ENCODE measurements at places on chromosomes 13 and 19. TPM values are rescaled to one million over a fixed set of nuclear protein-coding genes. Genes with fewer than 3 reads are reported as not detected.

GRCh38 chr13:80336370-80336769 is 4.6 kb downstream of the SPRY2 start:
- DNase-seq: no peak
- H3K27me3 ChIP-seq: no peaks in the 10 kb centered on the region
- H3K4me3 ChIP-seq: peak overlapping the region; percentile 97

DNA sequence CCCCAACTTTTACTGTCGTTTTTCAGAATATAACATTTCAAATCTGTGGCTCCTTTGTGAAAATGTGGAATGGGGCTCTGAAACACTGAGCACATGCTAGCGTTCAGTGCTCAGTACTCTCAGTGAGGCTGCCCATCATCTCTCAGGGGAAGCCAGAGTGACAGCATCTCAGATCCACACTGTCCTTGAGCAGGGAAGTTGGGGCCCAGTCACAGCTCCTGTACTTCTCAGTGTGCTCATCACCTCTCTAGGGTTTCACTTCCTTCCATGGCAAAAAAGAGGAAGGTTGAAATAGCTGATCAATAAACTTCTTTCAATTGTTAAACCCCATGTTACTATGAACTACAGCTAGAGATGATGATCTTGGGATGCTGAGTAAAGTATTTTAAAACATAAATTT is 565.9 kb upstream of the SPRY2 start:
- H3K4me1 ChIP-seq: no peaks in the 10 kb centered on the region
- no peak overlapping the region for H3K4me3 ChIP-seq
- DNase-seq: no peak
- H3K27me3 ChIP-seq: no peaks in the 10 kb centered on the region
- no peak overlapping the region for H3K27ac ChIP-seq
- no peaks in the 10 kb centered on the region for H3K36me3 ChIP-seq

S1PR5 gene
- polyA plus RNA-seq: not detected

DNA sequence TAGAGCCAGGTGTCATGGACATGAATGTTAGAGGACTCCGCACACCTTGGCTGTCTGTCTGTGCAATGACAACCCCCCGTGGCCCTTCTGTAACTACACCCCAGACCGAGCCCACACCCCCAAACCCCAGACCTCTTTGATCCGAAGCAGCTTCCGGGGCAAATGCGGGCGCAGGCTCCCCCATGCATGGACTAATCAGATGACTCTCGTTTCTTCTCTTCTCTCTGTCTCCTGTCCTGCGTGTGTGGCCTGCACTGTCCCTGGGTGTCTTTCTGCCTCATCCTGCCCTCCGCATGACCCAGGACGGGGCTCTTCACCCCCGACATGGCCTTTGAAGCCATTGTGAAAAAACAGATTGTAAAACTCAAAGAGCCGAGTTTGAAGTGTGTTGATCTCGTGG is 38.9 kb downstream of the TMED1 start:
- H3K4me3 ChIP-seq: no peak overlapping the region
- H3K27me3 ChIP-seq: no peaks in the 10 kb centered on the region
- no peak overlapping the region for H3K27ac ChIP-seq
- no peaks in the 10 kb centered on the region for H3K4me1 ChIP-seq
- DNase-seq: no peak

- DNase-seq: no peak
- H3K4me3 ChIP-seq: no peak overlapping the region
- peaks cover 14% of the 10 kb centered on the region for H3K4me1 ChIP-seq
- no peaks in the 10 kb centered on the region for H3K36me3 ChIP-seq
- H3K27me3 ChIP-seq: no peaks in the 10 kb centered on the region
These were observed 474.0 kb downstream of the FOXO1 start for GRCh38 chr13:40192452-40192851.

DNA sequence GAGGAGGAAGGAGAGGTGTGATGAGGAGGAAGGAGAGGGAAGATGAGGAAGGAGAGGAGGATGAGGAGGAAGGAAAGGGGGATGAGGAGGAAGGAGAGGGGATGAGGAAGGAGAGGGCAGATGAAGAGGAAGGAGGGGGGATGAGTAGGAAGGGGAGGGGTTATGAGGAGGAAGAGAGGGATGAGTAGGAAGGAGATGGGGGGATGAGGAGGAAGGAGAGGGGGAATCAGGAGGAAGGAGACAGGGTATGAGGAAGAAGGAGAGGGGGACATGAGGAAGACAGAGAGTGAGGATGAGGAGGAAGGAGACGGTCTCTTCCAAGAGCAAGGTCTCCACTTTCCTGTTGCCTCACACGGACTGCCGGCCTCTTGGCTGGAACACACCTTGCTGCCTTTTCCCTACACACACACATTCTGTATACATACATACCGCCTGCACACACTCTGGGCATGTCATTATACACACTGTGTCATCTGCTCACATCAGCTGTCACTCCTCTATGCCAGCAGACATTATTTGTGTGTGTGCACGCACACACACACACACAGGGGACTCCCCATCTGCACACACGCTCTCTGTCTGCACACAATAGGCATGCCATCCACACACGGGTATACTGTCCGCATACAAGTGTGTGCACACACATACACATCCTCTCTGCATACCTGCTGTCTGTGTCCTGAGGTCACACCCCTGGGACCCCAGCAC is 11.1 kb upstream of the VSTM2B start:
- H3K4me3 ChIP-seq: no peak overlapping the region
- H3K4me1 ChIP-seq: no peaks in the 10 kb centered on the region
- H3K27ac ChIP-seq: no peak overlapping the region

TSSK6 gene
- 1.2 TPM for polyA plus RNA-seq

OVOL3 gene
- polyA plus RNA-seq: not detected

- no peaks in the 10 kb centered on the region for H3K27me3 ChIP-seq
- no peak overlapping the region for H3K27ac ChIP-seq
- no peak overlapping the region for H3K4me3 ChIP-seq
- H3K36me3 ChIP-seq: no peaks in the 10 kb centered on the region
- DNase-seq: peak; percentile 58
- H3K4me1 ChIP-seq: no peaks in the 10 kb centered on the region
These were observed 7.4 kb downstream of the RABAC1 start for GRCh38 chr19:41951686-41952172.

DNA sequence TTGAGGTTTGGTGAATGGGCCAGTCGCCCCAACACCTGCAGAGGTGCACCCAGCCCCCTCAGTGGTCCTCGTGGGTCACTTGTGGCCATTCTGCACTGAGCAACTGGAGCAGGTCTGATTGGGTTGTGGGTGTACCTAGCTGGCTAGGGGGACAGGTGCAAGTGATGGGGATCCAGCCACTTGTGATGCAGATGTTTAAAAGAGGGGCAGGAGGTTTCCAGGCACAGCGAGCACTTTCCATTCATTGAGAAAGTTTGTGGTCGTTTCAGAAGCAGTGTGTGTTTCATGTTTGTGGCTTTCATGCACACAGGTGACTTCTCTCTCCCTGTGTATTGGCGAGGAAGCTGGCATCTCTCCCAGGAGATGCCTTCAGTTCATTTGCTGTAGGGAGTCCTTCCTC is 34.7 kb downstream of the TSSK6 start:
- no peak overlapping the region for H3K4me3 ChIP-seq
- no peaks in the 10 kb centered on the region for H3K27me3 ChIP-seq
- no peak for DNase-seq
- peaks cover 38% of the 10 kb centered on the region for H3K36me3 ChIP-seq
- no peak overlapping the region for H3K27ac ChIP-seq

ZNF382 gene
- 3.1 TPM for polyA plus RNA-seq

ZBTB32 gene
- not detected for polyA plus RNA-seq

GRCh38 chr13:51553531-51553930 is 30.7 kb upstream of the WDFY2 start:
- H3K4me3 ChIP-seq: no peak overlapping the region
- H3K4me1 ChIP-seq: peaks cover 25% of the 10 kb centered on the region
- no peaks in the 10 kb centered on the region for H3K36me3 ChIP-seq
- H3K27me3 ChIP-seq: no peaks in the 10 kb centered on the region

CEACAM16 gene
- polyA plus RNA-seq: not detected

- no peak for DNase-seq
- no peak overlapping the region for H3K4me3 ChIP-seq
- H3K27ac ChIP-seq: no peak overlapping the region
- no peaks in the 10 kb centered on the region for H3K36me3 ChIP-seq
These were observed 159.6 kb downstream of the FOXO1 start for GRCh38 chr13:40506592-40507446.

GRCh38 chr19:35929876-35930275 is 6.3 kb upstream of the LRFN3 start:
- peaks cover 10% of the 10 kb centered on the region for H3K4me1 ChIP-seq
- no peak for DNase-seq
- H3K27me3 ChIP-seq: no peaks in the 10 kb centered on the region
- H3K4me3 ChIP-seq: no peak overlapping the region
- no peak overlapping the region for H3K27ac ChIP-seq

GRCh38 chr13:74715718-74716117 is 581.5 kb upstream of the KLF12 start:
- H3K36me3 ChIP-seq: no peaks in the 10 kb centered on the region
- no peak for DNase-seq
- H3K27ac ChIP-seq: no peak overlapping the region
- H3K4me1 ChIP-seq: no peaks in the 10 kb centered on the region
- H3K27me3 ChIP-seq: no peaks in the 10 kb centered on the region

DNA sequence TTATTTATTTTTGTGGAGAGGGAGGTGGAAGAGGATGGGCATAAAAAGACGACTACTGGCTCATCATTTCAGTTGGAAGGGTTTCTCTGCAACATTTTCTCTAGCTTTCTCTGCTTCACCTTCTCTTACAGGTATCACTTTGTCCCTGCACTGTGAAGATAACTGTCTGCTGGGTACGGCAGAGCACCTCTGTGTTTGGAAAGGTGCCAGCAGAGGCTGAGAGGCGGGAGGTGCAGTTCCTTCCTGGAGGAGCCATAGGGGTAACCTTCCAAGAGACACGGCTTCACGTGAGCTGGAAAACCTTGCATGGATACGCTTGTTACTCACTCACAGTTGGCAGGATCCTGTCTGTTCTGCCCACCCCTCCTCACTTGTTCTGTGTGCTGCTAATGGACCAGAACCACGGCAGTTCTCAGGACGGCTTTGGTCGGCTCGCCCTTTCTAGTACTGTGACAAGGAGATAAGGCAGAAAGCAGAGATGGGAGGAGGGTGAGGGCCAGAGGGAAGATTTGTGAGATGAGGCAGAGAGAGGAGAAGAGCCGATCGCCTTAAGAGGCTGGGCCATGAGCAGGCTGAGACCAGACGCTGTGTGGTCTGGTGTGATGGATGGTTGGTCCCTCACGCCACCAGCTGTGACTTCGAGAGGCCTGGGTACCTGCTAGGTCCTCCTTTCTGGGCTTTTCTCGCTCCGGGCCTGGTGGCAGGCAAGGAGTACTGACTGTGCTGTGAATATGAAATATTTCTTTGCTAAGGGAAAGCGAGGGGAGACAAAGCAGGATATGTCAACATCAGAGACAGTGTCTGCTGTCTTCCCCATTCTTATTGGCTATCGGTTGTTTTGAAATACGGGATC is 66.8 kb downstream of the MRPL57 start:
- no peaks in the 10 kb centered on the region for H3K4me1 ChIP-seq
- no peak overlapping the region for H3K4me3 ChIP-seq
- no peak overlapping the region for H3K27ac ChIP-seq
- no peaks in the 10 kb centered on the region for H3K27me3 ChIP-seq
- H3K36me3 ChIP-seq: no peaks in the 10 kb centered on the region

THSD8 gene
- polyA plus RNA-seq: 4.8 TPM

WASF3 gene
- 17.2 TPM for polyA plus RNA-seq

GRCh38 chr13:75541287-75541686 is 3.6 kb upstream of the COMMD6 start:
- no peak overlapping the region for H3K27ac ChIP-seq
- H3K27me3 ChIP-seq: no peaks in the 10 kb centered on the region
- no peaks in the 10 kb centered on the region for H3K36me3 ChIP-seq
- H3K4me1 ChIP-seq: peaks cover 43% of the 10 kb centered on the region
- no peak for DNase-seq

DNA sequence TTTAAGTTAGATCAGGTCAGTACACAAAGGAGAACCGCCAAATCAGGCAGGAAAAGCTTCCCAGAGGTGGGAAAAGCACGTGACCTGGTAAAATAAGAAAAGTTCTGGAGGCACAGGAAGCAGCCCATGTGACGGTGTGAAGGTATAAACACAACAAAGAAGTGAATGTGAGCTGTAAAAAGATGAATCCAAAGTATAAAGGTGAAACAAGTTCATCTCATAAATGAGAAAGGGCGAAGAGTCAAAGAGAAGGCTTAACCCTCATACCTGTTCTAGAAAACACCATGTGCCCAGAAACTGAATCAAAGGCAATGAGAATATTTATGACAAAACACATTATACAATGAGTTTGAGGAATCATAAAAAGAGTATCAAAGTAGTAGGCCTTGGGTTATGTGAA is 47.0 kb downstream of the USP12 start:
- no peaks in the 10 kb centered on the region for H3K36me3 ChIP-seq
- no peaks in the 10 kb centered on the region for H3K27me3 ChIP-seq
- no peak overlapping the region for H3K4me3 ChIP-seq
- peaks cover 36% of the 10 kb centered on the region for H3K4me1 ChIP-seq

HSH2D gene
- polyA plus RNA-seq: 3.2 TPM

DNA sequence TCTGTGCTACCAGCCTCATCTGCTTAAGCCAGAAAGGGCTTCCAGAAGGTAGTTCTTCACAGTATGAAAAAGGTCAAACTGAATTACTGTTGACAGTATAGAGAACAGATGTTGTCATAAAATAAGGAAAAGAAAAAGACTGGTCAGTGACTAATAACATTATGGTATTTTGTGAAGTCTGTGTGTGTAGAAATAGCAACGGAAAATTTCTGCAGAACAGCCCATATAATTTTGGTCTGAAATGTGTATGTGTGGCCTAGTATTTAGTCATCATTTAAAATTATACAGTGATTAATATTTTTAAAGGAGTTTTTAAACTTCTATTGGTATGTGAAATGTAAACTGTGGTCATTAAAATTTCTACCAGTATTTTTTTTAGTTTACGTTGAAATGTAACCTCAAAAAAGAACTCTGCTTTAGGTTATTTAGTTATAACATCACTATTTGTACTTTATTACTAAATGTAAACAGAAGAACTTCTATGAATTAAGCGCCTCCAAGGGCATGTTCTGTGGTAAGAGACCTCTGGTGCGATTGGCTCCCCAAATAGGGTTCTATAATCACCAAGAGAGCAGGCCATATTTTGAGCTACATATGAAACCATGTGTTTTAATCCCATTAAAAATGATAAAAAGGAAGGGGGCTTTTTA is 3.3 kb upstream of the GPR183 start:
- H3K27me3 ChIP-seq: no peaks in the 10 kb centered on the region
- no peak overlapping the region for H3K27ac ChIP-seq
- DNase-seq: no peak
- no peak overlapping the region for H3K4me3 ChIP-seq

TEX29 gene
- 0.34 TPM for polyA plus RNA-seq

Measured in HepG2 (cell line).